ENCODE measurements at places on chromosomes 1 and 21.

GRCh38 chr1:240031414-240031813 lies 60.3 kb upstream of the FMN2 start:
- DNase-seq: no peak

DNA sequence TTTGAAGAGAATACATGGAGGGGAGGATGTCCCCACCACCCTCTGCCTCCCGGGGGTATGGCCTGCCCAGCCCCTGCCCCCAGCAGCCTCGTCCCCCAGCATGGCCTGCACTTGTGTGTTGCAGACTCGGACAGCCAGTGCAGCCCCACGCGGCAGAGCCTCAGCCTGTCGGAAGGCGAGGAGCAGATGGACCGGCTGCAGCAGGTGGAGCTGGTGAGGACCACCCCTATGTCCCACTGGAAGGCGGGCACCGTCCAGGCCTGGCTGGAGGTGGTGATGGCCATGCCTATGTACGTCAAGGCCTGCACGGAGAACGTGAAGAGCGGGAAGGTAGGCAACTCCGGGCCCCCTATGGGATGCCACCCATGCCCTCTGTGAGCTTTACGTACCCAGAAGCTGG lies 59.5 kb upstream of the TMEM51 start:
- no peak for DNase-seq

- DNase-seq: peak; percentile 84
Observed at GRCh38 chr1:7574121-7575040, 196.7 kb upstream of the VAMP3 start.

GRCh38 chr1:230112131-230112701 lies 45.2 kb downstream of the GALNT2 start:
- DNase-seq: peak; percentile 68

DNA sequence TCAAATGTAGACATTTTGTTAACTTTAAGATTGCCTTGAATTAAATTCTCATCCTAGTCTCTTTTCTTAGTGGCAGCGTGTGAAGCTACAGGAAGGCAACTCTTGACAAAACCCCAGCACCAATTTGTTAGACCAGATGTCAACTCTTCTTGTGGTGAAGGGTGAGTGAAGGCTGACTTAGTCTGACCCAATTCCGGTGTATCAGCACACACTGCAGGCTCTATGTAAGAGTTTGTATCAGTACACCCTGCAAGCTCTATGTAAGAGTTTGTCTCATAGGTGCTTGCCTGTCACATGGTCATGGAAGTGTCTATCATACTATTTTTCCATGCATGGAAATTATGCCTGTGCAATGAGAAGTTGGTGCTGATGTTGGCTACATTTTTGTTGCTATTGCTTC lies 16.8 kb downstream of the CR2 start:
- DNase-seq: no peak

DNA sequence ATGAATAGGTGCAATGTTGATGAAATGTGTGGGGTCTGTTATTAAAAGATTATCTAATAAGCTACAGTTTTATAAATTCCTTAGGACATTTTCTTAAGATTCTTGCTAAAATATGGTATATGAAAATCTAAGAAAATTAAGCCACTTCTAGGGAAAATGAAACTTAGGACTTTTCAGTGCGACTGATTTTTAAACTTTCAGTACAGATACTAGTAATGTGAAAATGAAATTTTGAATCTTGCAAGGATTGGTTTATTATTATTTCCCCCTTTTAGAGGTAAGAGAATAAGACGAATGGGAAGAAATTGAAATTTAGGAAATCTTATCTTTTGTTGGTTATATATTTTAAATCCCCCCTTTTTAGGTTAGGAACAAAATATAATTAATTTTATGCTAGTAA lies 16.4 kb downstream of the CAPZA1 start:
- DNase-seq: no peak

GRCh38 chr1:94797291-94797690 lies 22.9 kb upstream of the SLC44A3 start:
- DNase-seq: no peak

GRCh38 chr21:35882791-35883240 lies 177.5 kb downstream of the SETD4 start:
- peak; percentile 4 for DNase-seq

GRCh38 chr1:51421964-51422363 lies 91.6 kb upstream of the TTC39A start:
- no peak for DNase-seq

- no peak for DNase-seq
Observed at GRCh38 chr1:29569971-29570634, 333.8 kb downstream of the PTPRU start.

DNA sequence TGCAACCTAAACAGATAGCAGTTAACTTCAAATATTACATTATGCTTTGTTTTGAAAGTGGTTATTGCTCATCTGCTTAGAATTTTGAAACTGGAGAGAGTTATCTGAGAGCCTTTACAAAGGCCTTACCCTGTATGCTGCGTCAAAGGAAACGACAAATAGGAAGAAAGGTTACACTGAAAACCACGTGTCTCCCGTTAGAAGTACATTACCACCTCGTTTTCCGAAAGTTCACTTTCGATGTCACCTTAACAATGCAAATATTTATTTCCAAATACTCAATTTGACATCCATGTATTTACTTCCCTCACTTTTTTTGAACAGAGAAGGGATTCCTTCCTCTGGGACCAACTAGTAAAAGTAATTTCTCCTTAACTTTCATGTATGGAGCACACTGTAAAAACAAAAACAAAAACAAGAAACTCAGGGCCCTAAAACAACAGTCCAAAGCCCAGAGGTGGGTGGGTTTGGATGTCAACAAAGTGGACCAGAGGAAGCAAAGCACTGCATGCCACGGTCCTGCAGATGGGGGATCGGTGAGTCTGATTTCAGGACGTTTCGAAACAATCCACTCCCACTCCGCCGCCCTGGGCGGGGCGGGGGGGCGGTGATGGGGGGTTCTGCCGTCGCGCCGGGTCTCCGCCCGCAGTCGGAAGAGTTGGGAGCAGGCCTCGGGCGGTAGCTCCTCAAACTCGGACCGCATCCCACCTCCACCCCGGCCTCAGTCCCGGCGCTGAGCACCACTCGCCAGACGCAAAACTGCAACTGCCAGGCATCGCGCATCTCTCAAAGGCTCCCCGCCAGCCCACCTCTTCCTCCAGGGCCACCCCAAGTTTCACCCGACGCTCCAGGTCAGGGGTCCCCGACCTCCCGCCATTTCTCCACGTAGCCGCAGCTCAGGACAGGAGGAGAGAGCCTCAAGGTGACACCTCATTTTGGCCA lies 841 bp downstream of the ADSS2 start:
- peak; percentile 69 for DNase-seq

DNA sequence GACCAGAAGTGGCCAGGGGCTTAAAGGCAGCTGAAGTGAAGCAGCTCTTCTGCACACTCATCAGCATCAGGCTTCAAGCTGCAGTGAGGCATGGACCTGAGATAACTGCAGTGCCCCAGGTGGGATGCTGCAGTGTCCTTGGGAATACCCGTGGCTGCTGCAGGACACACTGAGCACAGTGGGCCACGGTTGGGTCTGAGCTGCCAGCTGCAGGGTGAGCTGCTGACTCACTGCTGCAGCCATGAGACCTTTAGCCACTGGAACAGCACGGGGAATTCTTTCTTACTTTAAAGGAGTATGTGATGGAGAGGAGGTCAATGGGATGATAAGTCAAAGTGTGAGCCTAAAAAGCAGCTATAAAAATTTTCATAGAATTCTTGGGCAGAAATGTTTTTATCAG lies 102.1 kb downstream of the XCL2 start:
- no peak for DNase-seq

- DNase-seq: no peak
Observed at GRCh38 chr1:205491794-205492193, 12.7 kb upstream of the CDK18 start.

DNA sequence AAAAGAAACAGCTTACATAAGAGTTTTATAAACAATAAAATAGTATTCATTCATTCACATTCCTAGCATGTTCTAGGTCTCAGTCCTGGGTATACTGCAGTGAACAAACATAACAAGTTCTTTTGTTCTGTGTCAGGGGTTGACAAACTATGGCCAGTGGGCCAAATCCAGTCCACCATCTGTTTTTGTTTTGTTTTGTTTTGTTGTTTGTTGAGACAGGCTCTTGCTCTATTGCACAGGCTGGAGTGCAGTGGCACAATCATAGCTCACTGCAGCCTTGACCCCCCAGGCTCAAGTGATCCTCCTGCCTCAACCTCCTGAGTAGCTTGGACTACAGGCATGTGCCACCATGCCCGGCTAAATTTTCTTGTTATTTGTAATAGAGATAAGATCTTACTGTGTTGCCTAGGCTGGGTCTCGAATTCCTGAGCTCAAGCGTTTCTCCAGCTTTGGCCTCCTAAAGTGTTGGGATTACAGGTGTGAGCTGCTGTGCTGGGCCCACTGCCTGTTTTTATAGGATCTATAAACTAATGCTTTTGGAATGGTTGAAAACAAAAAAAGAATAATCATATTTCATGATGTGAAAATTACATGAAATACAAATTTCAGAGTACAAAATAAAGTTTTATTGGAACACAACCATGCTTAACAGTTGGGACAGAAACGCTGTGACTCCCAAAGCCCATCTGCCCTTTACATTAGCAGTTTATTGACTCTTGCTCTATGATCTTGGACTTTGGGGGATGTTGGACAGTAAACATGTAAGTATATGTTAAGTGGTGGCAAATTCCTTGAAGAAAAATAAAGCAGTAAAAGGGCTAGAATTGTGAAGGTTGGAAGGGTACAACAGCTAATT lies 17.9 kb downstream of the CAPZA1 start:
- DNase-seq: no peak

DNA sequence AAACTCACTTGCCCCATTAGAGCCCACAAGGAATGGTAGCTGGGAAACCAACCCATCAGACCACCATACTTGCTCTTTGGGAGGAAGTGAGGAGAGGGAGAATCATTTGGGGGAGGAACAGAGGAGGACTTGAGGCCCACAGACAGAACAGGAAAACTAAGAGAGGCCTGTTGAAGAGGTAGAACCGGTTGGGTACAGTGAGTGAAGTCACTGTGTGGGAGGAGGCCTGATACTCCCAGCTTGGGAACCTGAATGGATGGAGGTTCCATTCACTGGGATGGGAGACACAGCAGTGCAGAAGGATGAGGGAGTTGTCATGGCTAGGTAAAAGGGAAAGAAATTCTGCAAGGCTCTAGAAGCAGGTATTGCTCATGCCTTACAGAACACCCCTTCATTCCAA lies 63.4 kb upstream of the PSEN2 start:
- no peak for DNase-seq

Data from thyroid gland (tissue), 4 donors.